ENCODE measurements at places on chromosomes 4 and X.

GRCh38 chr4:122542411-122543236, 78.2 kb downstream of the IL21 start:
- DNase-seq = no peak
- H3K36me3 ChIP-seq = no peaks in the 10 kb centered on the region
- H3K4me3 ChIP-seq = no peak overlapping the region
- no peaks in the 10 kb centered on the region for H3K27me3 ChIP-seq

DNA sequence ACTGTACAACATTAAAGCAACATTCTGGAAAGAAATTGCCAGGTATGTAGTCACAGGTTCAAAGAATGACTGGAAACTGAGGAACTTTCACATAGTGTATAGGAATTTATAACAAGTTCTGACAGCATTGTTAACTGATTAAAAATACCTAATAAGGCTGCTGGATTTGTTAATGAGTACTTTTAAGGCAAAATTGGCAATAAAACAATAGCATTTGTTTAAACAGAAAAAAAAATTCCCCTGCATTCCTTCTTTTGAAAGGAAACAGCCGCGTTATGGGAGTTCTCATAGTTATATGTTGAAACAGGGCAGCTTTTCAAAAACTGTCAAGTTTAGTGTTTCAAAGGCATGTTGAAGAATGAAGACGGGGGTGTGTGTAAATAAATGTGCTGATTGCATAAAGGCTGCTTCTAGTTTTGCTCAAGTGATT, 282.5 kb upstream of the FAT1 start:
- no peak for DNase-seq
- H3K36me3 ChIP-seq = no peaks in the 10 kb centered on the region
- no peaks in the 10 kb centered on the region for H3K27me3 ChIP-seq
- no peaks in the 10 kb centered on the region for H3K4me1 ChIP-seq
- no peak overlapping the region for H3K4me3 ChIP-seq

DNA sequence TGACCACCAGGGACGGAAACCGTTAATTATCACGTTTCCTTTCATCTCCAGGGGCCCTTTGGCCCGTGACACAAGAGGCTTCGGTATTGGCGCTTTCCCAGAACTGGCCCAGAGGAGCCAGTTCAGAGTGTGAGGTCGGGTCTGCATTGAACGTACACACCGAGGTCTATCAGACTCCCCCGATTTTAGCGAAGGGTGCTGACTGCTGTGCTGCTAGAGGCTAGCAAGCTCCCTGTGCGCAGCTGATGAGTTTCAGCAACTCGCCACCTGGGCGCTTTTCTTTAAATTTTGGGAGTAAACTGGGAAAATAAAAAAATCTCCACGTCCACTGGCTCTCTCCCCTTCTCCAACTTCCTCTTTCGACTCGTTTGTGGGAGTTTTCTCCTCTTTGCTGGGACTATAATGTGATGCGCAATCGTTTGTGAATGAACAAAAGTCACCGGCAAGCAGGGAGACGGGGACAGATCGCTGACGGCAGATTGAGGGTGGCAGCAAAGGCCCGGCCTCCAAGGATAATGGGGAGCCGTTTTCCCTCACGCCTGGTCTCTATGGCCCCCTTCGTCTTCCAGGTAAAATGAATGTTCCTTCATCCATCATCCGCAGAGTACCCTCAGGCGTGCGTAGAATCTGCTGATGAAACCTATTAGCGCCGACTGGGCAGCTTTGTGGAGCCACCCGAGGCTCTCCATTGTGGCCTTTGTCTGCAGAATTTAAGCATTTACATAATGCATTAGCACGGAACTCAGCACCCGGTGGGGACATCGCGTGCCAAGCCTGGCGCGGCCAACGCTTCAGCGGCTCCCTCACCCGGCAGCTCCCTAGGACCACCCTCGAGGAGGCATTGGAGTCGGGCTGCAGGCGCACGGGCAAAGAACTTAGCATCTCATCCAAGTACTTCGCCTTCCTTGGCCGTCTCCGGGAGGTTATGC, 1.6 kb upstream of the LRAT start:
- DNase-seq = peak; percentile 63
- H3K27me3 ChIP-seq = peaks cover 19% of the 10 kb centered on the region
- H3K27ac ChIP-seq = no peak overlapping the region
- H3K36me3 ChIP-seq = no peaks in the 10 kb centered on the region
- no peak overlapping the region for H3K4me3 ChIP-seq
- H3K4me1 ChIP-seq = peaks cover 13% of the 10 kb centered on the region

GRCh38 chrX:125132274-125132673, 187.4 kb upstream of the TEX13C start:
- no peaks in the 10 kb centered on the region for H3K36me3 ChIP-seq
- DNase-seq = peak; percentile 67
- no peak overlapping the region for H3K4me3 ChIP-seq

GRCh38 chr4:66034671-66035070, 364.4 kb upstream of the EPHA5 start:
- H3K36me3 ChIP-seq = no peaks in the 10 kb centered on the region
- no peak overlapping the region for H3K27ac ChIP-seq
- no peak overlapping the region for H3K4me3 ChIP-seq
- no peak for DNase-seq
- no peaks in the 10 kb centered on the region for H3K4me1 ChIP-seq

- H3K4me1 ChIP-seq = no peaks in the 10 kb centered on the region
- H3K27me3 ChIP-seq = no peaks in the 10 kb centered on the region
Measured at GRCh38 chrX:104047171-104047570, 7.4 kb downstream of the H2BW2 start.

DNA sequence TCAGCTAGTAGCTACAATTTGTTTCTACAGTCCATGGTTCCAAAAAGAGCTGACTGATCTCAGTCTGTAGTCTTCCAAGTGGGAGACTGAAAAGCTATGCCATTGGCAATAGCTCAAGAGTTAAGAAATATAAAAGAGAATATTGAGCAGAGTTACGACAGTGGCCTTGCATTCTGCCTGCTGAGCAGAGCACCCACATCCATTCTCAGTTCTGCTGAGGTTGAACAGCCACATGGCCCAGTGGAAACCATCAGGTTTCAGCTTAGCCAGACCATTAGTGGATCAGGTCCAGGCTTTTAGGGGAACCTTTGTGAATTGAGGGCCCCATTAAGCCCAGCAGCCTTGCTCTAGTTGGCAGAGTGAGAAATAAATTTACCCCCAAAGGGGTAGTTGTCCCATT, 28.1 kb downstream of the ZNF81 start:
- no peak for DNase-seq
- H3K4me3 ChIP-seq = no peak overlapping the region
- H3K27me3 ChIP-seq = no peaks in the 10 kb centered on the region
- no peaks in the 10 kb centered on the region for H3K36me3 ChIP-seq

GRCh38 chrX:9656871-9657270, 108.8 kb downstream of the GPR143 start:
- no peaks in the 10 kb centered on the region for H3K4me1 ChIP-seq
- no peak overlapping the region for H3K4me3 ChIP-seq
- no peak overlapping the region for H3K27ac ChIP-seq
- DNase-seq = no peak
- H3K36me3 ChIP-seq = no peaks in the 10 kb centered on the region
- H3K27me3 ChIP-seq = no peaks in the 10 kb centered on the region

DNA sequence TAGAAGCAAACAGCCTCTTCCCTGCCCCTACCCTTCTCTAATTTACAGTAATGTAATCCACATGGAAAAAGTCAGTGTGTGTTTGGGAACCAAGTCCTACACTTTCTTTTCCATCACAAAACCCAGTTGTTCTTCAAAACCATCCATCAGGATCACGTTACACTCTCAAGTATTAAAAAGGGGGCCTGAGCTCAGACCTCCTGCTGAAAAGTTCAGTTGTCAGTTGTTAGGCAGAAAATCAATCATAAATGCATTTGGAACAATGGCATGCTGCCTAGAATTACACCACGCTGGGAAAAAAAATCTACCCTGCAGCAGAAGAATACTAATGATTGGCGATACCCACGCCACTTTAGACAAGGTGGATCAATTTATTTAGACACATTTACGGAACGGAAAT, 236.5 kb downstream of the PARM1 start:
- no peaks in the 10 kb centered on the region for H3K4me1 ChIP-seq
- no peak overlapping the region for H3K4me3 ChIP-seq
- no peaks in the 10 kb centered on the region for H3K36me3 ChIP-seq
- H3K27me3 ChIP-seq = no peaks in the 10 kb centered on the region
- H3K27ac ChIP-seq = no peak overlapping the region
- no peak for DNase-seq

Data from mesendoderm (in vitro differentiated cells).